SW480 (cell line): ENCODE measurements at places on chromosomes 11 and 22.
A peak's percentile ranks its signal among the peaks of the same experiment; 100 is the strongest.

DNA sequence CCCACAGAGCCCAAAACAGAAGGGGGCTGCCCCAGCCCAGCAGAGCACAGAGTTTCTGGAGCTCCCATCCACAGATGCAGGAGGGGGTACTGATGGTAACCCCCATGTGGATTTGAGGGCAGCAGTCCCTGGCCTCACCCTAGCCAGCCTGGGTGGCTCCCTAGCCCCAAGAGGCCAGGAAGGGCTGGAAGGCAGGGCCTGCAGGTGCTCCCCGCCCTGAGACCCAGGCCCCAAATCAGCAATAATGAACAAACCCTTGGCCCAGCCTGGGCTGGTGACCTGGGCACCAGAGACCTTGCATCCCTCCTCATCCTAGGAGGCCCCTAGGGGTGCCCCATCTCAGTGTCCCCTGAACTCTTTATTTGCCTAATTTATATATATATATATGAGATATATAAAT is 61.6 kb downstream of the MORC2 start:
- no peak for DNase-seq

DNA sequence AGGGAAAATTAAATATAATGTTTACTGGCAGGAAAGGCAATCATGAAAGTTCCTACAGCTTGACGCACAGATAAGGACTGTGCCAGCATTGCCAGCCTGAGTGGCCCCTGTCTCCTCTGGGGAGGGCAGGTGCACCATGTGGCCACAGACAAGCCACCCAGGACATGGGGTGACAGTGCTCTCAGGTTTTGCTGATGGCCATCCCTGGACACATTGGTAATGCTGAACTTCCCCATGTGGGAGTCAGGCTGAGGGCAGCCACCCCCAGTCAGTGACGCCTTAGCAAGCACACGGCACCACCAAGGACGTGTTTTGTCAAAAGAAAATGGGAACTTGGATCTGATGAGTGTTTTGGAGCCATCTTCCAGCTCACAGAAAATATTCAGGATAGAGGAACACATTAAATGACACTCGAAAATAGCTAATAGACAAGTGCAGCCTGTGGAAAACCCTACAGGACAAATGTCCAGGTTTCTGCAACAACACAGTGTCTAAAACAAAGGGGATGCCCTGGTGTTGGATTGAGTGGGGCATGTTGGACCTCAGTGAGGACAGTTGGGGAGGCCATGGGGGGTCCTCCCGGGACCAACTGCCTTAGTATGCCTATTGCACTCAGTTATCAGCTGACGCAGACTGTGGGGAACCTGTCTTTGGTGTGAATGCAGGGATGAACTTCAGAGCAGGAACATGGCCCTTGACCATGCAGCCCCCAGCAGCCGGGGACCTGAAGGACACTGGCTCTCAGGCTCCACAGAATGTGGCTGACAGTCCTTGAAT is 1450.5 kb downstream of the BRD1 start:
- no peak for DNase-seq

GRCh38 chr11:45818961-45819605 is 14.1 kb downstream of the SLC35C1 start:
- DNase-seq, result no peak

GRCh38 chr11:3132831-3133260 is 32.3 kb downstream of the OSBPL5 start:
- DNase-seq, result no peak

- no peak for DNase-seq
These were observed 10.4 kb downstream of the TMPRSS6 start for GRCh38 chr22:37098976-37099591.

DNA sequence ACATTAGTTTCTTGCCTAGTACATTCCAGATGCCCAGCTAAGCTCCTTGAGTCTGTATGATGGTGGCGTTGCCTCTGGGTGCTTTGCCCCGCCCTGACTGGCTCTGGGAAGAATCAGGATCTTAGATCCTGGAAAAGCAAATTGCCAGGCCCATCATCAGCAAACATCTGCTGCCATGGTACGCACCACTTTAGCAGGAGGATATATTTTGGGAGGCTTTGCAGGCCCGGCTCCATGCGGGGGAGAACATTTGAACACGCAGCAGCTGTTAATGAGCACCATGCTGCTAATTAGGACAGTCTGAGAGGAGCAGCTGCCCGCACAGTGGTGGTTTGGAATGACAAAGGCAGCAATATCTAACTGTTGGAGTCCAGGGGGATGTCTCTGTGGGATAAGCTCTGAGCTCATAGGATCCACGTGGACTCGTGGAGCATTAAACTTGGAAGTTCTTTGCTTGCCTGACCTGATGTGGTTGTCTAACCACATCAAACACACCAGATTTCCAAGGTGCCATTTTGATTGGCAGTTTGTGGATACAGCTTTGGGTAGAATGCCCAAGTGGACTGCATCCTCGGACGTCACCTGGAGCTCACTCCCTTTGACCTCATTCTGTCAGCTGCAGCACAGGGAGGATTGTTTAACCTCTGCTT is 217.0 kb upstream of the ZBED5 start:
- peak; percentile 88 for DNase-seq

DNA sequence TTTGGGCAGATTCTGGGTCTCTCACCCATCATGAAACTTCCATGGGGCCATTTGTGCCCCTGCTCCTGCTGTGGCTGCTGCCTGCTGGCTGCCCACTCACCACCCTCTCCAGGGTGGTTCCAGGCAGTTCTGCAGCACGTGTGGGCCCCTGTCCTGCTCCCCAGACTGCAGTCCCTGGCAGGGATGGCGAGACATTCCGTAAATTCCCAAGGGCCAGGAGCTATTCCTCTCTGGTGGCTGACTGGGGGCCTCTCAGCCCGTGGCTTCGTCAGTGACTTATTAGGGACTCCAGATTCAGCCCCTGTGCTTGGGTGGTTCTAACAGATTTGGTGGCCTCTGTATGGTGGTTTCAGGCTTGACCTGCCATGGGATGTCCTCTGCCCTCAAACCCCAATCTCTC is 3.9 kb upstream of the SLC22A8 start:
- DNase-seq, result no peak

DNA sequence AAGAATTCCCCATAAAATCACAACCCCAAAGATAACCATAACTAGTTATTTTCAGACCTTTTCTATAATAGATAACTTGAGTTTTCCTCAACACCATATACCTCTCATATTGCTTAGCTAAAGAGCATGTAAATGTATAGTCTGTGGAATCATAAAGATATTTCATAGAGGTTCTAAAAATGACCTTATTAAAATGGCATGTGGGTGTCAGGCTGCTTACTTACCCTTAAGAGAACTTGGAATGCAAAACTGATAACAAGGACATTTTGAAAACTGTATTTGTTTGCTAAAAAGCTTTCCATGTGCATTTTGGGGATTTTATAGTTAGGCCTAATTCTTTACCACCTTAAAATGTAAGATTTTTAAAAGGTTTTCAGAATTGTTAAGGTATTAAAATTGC is 4.7 kb downstream of the SIK2 start:
- no peak for DNase-seq

- no peak for DNase-seq
These were observed 52.5 kb upstream of the CARD18 start for GRCh38 chr11:105192115-105192514.

GRCh38 chr22:28064920-28065319 is 145.9 kb upstream of the PITPNB start:
- peak; percentile 12 for DNase-seq

- no peak for DNase-seq
These were observed 223.1 kb downstream of the TMEM135 start for GRCh38 chr11:87260811-87261210.

- no peak for DNase-seq
These were observed 195.1 kb upstream of the TBCEL start for GRCh38 chr11:120828847-120829246.

DNA sequence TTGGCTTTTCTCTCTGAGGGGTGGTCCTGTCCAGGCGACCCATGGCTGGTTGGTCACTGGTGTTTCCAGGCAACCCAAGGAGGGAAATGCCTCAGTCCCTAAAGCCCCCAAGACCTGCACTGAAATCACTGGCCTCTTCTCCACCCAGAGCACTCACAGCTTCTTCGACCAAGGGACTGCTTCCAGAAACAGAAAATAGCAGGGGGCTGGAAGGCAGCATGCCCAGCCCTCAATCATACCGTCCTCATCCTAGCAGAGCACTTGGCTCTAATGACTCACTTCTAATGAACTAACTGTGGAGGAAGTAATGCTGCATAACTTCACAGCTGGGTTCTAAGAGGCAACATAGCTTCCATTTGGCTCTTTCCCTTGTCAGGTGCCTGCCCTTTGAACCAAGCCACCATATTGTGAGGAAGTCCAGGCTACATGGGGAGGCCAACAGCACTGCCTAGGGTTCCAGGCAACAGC is 27.6 kb downstream of the DKK3 start:
- no peak for DNase-seq

DNA sequence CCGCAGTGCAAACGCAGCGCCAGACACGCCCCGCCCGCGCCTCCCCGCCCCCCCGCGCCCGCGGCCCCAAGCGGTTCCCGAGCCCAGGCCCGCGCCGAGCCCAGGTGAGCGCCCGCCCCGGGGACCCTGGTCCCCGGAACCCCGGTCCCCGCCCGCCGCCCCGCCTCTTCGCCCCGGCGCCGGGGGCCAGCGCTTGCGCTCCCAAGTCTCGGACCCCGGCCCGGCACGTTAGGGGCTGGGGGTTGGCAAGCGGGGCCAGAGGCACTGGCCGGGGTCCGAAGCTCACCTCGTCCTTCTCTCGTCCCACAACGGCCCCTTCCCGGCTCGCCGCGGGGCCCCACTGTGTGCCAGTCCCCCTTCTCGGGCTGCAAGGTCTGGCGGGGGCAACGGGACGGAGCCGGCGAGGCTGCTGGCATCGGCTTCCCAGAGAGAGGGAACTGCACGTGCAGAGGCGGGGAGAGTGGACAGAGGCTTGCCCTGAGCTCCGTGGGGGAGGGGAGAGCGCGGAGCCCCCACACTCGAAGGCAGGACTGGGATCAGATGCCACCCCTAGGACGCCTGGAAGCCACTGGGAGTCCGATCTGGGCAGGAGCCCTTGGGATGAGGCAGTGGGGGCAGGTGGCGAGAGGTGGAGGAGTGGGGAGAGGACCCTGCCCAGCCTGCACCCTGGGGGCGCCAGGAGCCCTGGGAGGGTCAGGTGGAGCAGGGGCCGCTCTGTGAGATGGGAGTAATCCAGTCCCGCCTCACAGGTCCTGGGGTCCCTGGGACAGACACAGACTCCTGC is 1.8 kb upstream of the AIFM3 start:
- DNase-seq, result no peak

DNA sequence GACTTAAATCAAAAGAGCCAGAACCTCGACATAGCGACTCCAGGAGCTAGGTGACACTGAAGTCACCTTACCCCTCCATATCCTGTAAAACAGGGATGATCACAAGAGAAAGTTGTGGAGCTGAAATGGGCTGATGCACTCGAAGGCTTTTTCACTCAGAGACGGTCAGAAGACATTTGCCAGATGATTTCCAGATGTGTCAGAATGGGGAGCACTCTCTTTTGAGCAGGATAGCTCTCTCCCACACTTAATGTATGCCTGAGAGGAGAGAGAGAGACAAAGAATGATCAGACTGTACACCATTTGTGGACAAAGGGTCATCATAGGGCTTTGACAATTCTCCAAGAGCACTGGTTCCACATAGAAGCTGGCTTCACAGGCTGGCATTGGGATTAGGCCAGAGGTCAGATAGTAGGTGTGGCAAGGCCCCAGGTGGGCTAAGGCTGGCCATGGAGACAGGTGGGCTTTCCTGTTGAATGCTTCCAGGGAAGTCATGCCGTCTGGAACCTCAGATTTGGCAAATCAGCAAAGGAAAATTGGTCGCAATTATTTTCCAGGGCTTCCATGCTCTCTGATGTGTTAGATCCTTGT is 42.3 kb upstream of the ETS1 start:
- no peak for DNase-seq

GRCh38 chr11:102488208-102488607 is 35.6 kb upstream of the TMEM123 start:
- no peak for DNase-seq

- DNase-seq, result no peak
These were observed 27.1 kb upstream of the OAF start for GRCh38 chr11:120183701-120184141.
